ENCODE measurements at places on chromosomes 5 and 9.

- no peak for DNase-seq
Measured at GRCh38 chr5:86864051-86864450, 246.3 kb downstream of the COX7C start.

DNA sequence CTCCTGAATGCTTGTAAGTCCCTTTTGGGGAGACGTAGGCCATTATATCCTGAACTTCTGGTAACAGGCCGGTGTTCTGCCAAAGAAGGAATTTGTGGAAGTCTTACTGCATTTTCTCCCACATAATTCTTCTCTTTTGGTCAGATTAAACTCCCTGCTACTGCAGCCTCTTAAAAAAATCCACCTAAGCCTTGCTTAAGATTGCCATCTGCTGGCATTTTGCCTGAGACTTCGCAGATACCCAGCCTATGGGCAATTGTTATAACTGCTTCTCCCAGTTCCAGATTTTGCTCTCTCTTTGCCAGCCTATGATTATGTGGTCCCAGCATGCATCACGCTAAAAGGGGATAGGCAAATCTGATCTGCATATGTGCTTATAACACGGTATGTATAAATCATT is 391.6 kb upstream of the CHD1 start:
- no peak for DNase-seq

DNA sequence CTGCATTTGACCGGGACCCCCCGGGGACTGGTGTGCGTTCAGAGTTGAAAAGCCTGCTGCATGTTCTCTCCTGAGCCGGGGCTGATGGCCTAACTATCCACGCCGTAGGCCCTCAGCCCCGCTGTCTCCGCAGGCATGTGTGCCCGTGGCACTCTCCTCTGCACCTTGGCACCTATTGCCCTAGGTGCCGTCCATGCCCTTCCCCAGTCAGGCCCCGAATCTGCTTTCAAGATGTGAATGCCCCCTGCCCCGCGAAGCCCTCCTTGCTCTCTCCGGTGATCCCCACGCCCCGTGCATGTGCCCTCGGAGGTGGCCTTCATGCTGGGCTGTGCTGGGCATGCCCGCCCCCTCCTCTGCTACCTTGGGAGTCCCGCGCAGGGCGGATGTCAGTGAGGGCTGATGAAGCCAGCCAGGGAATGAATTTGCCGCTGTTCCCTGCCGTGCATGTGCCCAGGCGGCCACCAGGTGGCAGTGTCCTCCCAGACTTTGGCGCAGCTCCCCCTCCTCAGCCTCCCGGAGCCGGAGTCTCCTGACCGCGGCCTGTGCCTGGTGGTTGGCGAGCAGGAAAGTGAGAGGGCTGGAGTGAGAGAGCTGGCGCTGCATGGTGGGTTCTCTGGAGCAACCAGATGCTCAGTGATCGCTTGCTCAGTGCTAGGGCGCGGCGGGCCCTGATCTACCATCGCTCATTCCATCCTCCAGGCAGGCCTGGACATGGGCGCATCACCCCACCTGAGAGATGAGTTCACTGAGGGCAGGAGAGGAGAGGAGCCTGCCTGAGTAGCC is 112.9 kb upstream of the LMX1B start:
- DNase-seq, result peak; percentile 39

DNA sequence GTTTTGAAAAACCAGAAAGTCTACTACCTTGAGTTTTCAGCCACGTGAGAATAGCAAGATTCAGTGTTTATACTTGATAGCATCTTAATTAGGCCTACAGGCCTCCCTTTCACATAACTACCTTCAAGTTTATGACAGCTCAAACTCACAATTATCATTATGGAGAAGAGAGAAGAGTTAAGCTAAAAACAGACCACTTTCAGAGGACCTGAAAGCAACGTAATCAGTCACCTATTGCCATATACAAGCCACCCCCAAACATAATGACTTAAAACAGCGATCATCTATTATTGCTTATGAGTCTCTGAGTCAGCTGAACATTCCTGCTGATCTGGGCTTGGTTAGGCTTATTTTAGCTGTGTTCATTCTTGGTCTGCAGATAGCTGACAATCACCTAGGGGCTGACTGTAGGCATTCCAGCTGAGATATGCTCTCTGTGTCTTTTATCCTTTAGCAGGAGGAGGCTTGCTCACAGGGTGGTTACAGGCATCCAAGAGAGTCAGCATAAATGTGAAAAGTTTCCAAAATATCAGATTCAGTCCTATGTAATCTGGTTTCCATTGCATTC is 130.9 kb downstream of the COX7C start:
- DNase-seq, result no peak

DNA sequence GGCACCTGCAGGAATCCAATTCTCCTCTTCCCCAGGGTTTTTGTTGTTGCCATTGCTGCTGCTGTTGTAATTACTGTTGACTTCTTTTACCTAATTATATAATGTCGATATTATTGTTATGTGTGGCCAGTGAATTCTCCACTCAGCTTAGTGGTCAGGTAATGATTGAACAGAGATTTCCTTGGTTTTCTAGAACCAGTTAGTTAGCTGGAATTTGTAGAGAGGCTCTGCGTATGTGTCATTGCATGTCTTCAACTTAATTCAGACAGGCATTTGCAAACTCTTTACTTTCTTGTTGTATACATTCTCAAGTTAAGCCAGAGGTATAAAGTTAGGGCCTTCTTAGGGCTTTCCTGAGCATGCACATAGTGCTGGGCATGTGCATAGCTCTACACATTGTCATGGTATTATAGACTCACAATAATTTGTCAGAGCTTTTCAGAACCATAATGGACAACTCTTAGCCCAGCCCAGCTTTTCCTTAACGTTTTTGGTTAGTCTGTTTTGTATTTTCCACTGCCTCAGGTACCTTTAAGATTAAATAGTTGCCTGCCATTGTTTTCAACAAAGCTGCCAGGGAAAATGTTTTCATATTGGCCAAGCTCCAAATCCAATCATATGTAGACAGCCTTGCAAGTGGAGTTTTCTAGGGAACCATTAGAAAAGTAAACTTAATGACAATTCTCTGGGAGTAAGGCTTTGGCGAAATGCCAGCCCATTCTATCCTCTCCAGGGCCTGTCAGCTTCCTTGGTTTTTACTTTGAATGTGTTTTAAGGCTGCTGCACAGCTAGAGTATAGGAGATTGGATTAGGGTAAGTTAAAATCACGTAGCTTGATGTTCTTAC is 68.1 kb downstream of the UBE2R2 start:
- DNase-seq, result no peak

- DNase-seq, result no peak
Measured at GRCh38 chr5:58703925-58704555, 121.2 kb downstream of the RAB3C start.

- no peak for DNase-seq
Measured at GRCh38 chr9:89798547-89799120, 193.8 kb downstream of the GADD45G start.

DNA sequence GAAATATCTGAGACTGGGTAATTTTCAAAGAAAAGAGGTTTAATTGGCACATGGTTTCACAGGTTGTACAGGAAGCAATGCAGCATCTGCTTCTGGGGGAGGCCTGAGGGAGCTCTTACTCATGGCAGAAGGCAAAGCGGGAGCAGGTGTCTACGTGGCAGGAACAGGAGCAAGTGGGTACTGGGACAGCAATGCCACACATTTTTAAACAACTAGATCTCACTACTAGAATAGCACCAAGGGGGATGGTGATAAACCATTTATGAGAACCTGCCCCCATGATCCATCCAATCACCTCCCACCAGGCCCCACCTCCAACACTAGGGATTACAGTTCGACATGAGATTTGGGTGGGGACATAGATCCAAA is 47.6 kb upstream of the HOMER1 start:
- no peak for DNase-seq

GRCh38 chr9:25025156-25025555 is 479.5 kb upstream of the IZUMO3 start:
- no peak for DNase-seq

Measured in activated CD4-positive, CD25-positive, alpha-beta regulatory T cell (primary cell).